ENCODE measurements at places on chromosomes 1 and 21.

DNA sequence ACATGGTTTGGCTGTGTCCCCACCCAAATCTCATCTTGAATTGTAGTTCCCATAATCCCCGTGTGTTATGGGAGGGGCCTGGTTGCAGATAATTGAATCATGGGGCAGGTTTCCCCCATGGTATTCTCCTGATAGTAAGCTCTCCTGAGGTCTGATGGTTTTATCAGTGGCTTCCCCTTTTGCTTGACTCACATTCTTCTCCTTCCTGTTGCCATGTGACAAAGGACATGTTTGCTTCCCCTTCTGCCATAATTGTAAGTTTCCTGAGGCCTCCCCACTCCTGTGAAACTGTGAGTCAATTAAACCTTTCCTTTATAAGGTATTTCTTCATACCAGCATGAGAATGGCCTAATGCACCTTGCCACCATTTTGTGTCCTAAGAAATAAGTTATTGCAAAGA lies 415.0 kb downstream of the COL11A1 start:
- DNase-seq: no peak

- peak; percentile 19 for DNase-seq
These were observed 31.1 kb upstream of the ZBTB40 start for GRCh38 chr1:22420455-22421053.

- DNase-seq: no peak
These were observed 24.9 kb upstream of the CTBS start for GRCh38 chr1:84598846-84599741.

- DNase-seq: no peak
These were observed 251.3 kb downstream of the PCP4 start for GRCh38 chr21:40118527-40118926.

GRCh38 chr1:203531063-203531462 lies 37.1 kb downstream of the OPTC start:
- no peak for DNase-seq

GRCh38 chr1:47618222-47618720 lies 180.4 kb downstream of the FOXD2 start:
- DNase-seq: no peak

DNA sequence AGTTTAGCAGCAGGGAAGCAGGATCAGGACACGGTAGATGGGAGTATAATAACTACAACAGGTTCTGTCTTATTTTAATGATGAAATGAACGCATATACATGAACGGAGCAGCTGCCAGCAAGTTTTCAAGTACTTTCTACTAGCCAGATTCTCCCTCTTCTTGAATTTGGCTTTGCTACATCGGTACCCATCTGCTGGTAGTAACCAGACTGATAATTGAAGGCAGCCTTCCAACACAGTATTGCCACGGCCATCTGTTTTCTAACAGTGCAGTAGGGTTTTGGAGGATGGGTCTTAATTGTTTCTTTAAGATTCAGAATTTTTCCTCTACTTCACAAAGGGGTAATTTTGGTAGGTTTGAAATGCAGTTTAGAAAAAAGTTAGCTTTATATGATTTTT lies 33.4 kb downstream of the CENPF start:
- DNase-seq: no peak

DNA sequence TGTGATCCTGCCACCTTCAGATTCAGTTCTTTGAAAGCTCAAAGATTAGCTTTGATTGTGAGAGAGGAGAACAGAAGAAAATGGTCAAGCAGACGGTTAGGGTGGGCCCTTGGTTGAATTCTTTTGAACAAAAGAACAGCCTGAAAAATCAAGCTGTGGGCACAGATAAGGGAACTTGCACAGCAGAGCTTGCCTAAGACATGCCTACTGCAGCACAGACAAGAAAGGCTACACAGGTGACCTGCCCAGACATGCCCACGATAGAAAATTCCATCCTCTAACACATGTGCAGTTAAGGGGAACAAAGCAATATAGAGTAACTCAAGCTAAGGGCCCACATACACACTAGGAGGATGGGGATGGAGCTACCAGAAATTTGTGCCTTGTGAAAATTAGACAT lies 512.5 kb upstream of the LRRC7 start:
- DNase-seq: no peak

- DNase-seq: no peak
These were observed 58.4 kb downstream of the OVGP1 start for GRCh38 chr1:111369177-111369576.

DNA sequence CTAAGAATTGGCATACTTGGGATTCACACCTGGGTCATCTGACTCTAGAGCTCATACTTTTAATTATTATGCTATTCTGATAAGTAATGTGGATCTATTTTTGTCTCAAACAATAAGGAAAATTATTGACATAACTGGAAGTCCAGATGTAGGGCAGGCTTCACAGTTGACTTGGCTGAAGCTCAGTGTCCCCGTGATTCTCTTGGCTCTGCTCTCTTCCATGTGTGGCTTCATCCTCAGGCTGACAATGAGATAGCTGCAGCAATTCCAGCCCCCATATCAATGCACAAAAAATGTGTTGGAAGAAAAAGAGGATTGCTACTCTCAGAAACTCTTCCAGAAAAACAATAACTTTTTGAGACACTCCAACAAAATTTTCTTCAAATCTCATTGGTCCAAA lies 23.8 kb downstream of the HSD11B1 start:
- no peak for DNase-seq

- DNase-seq: no peak
These were observed 259.3 kb upstream of the AJAP1 start for GRCh38 chr1:4395158-4395557.

GRCh38 chr1:115090540-115090939 lies 1.2 kb upstream of the TSPAN2 start:
- no peak for DNase-seq

GRCh38 chr1:100164216-100164615 lies 13.8 kb downstream of the LRRC39 start:
- DNase-seq: no peak

GRCh38 chr1:164564378-164564777 lies 5.4 kb downstream of the PBX1 start:
- DNase-seq: no peak

DNA sequence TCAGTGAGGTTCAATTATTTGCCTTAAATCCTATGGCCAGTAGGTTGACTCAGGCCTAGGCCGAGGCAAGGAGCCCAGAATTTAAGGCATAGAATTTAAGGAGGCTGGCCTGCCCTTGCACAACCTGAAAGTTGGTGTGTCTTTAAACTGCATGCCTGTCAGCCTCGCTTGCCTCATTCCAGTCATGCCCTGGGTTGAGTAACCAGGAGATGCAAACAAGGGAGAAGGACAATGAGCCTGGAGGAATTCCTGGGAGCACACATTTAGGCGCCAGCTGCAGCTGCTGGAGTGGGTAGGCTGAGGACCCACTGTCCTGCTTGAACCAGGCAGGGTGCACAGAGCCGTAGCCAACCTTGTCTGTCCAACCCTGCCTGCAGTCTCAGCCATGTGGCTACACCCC lies 11.7 kb downstream of the CD2 start:
- no peak for DNase-seq

DNA sequence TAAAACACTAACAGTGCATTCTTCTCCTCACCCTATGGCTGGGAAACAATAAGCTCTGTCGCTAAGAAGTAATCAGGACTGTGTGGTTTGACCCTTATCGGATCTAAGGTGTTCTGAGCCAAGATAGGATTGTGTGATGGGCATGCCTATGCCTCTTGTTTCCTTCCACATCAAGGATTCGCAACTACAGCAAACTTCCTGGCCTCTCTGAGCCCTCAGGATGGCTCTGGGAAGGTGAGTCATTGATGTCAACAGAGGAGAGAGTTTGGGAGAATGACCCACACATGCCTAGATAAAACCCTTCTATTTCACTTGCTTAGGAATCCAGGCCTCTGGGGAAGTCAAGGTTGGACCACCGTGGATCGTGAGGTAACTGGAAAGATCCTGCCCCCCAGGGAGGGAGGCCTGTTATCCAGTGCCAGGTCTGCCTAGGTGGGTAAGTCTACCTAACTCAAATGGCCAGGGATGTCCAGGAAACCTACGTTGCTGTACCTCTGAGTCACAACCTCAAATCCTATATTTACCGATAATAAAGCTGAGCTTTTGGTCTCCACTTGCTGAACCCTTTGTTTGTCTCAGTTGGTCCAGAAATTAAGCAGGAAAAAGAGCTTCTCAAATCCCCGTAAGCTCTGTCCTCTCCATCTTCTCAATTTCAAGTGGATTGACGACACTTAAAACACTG lies 27.4 kb downstream of the TIAM1 start:
- no peak for DNase-seq

- DNase-seq: peak; percentile 88
These were observed at the start of gene TMEM201 for GRCh38 chr1:9588551-9589143. Gene TMEM201 (plus strand): TSS chr1:9588911. CDS start chr1:9588931, 20 bp downstream.

- no peak for DNase-seq
These were observed 27.0 kb downstream of the DPYD start for GRCh38 chr1:97893844-97894243.

GRCh38 chr21:33904041-33904440 lies 11.6 kb downstream of the ATP5PO start:
- no peak for DNase-seq

GRCh38 chr1:153640861-153641260 lies 7.0 kb downstream of the CHTOP start:
- DNase-seq: no peak

GRCh38 chr1:74399249-74399648 lies 113.2 kb downstream of the LRRC53 start:
- DNase-seq: no peak

GRCh38 chr1:18805150-18805879 lies 54.1 kb downstream of the TAS1R2 start:
- no peak for DNase-seq

DNA sequence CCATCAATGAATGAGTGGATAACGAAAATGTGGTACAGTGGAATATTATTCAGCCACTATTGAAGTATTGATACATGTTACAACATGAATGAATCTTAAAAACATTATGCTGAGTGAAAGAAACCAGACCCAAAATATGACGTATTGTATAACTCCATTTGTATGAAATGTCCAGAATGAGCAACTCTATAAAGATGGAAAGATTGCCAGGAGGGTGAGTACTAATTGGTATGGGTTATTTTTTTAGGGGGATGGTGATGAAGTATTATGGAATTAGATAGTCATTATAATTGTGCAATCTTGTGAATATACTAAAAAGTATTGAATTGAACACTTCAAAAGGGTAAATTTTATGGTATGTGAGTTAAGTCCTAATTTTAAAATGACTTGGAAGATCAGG lies 278.6 kb downstream of the SIPA1L2 start:
- DNase-seq: no peak

GRCh38 chr1:116258668-116259419 lies 114.2 kb upstream of the ATP1A1 start:
- DNase-seq: no peak

DNA sequence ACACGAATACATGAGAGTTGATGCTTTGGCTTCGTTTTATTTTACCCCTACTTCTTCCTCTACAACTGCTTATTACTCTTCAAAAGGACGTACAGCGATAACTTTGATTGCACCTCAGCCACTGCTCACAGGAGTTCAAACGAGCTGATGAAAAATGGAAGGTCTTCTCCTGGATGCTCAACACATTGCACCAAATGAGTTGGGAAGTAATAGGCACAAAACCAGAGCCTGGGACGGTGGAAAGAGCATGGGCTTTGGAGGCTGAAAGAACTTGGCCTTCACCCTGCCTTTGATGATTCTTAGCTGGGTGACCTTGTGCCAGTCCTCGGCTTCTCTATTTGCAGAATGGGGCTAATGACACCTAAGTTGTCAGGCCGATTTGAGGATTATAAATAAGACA lies 4.8 kb downstream of the CD53 start:
- DNase-seq: no peak

- DNase-seq: no peak
These were observed 68.0 kb downstream of the USP25 start for GRCh38 chr21:15797577-15798363.

GRCh38 chr1:236829085-236829484 lies 34.0 kb downstream of the MTR start:
- DNase-seq: no peak

- no peak for DNase-seq
These were observed 26.5 kb downstream of the SCCPDH start for GRCh38 chr1:246750752-246751151.

- peak; percentile 52 for DNase-seq
These were observed 2.9 kb downstream of the LMO4 start for GRCh38 chr1:87331365-87332241.
